ENCODE measurements at places on chromosomes 1 and 21.

DNA sequence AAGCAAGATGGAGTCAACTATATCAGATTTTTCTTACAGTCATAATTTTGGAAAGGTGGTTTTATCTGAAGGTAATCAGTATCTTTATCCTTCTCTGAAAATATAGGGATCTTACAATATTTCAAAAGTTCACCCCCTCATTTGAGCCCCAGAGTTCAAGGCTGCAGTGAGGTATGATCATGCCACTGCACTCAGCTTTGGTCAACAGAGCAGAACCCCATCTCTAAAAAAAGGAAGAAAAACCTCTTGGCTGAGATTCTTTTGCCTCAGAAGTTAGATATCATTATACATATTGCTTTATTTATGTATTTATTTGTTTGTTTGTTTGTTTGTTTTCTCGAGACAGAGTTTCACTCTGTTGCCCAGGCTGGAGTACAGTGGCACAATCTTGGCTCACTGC is 11.5 kb upstream of the RBBP5 start:
- DNase-seq, result no peak

DNA sequence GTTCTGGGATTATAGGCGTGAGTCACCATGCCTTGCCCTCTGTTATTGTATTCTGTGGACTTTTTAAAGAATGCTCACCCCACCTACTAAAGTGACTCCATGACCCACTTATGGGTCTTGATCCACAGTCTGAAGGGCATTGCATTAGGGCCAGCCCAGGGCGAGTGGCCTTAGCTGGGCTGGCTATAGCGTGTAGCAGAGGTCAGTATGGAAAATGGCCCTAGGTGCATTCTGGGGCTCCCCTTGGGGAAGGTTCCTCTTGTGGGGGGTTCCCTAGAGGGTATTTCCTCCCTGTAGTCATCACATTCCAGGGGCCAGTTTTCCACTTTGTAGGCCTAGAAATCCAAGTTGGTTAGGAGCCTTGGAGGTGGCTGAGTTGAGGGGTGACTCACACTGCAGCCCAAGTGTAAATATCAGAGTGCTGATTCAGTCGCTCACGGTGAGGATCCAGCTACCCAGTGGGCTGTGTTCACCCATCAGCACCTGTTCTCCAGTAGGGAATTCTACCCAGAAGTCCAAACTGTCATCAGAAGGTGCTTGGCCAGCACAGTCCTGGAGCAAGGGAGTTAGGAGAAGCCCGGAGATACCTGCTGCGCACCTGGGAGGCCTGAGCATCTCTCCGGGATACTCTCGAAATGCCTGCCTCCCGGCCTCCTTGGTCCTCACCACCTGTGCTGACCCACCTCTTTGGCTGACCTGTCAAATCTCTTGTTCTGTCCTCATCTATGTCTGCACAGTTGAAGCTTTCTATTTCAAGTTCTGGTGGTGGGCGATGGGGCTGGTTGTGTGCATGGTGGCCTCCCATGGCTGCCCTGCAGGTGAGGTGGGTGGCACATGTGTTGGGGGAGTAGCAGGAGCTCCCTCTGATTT is 52.2 kb downstream of the NENF start:
- DNase-seq, result no peak

DNA sequence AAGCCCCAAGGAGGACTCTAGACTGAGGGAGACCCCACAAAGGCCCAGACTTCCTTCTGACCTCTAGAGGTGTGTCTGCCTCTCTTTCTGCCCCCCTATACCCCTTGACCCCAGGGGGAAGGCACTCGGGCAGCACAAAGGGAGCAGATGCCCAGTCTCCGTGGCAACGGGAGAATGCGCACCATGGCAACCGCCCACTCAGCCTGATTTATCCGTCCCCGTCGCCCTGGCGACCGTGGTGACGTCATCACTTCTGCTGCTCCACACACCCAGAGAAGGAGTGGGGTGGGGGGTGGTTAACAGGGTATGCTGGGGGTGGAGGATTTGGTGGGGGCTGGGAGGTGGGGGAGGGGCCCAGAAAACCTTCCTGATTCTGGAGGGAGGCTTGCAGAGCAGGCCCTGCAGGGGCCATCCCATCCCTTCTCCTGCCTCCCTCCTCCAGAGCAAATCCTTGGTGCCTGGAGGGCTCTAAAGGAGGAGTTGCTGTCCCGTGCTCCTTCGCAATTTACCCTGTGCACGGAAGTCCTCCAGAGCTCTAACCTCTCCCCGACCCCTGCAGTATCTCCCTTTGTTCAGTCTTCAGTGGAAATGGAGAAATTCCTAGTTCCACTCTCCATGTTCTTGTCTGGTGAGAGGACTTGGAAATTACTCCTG is 6.3 kb downstream of the CELF3 start:
- DNase-seq, result no peak

DNA sequence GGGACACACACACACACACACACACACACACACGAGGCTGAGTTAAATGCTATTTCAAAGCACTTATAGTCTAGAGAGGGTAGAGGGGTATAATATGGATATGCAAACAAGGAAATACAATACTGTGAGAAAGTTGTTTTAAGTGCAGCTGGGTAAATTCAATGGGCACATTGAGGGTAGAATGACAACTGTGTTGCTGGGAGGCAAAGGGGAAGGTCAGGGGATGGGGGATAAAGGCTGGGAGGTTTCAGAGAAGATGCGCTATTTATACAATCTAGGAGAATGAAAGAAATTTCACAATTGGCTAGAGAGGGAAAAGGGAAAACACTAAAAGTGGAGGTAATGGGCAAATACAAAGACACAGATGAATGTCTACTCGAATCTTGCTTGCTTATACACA is 19.4 kb downstream of the EXTL2 start:
- DNase-seq, result no peak

DNA sequence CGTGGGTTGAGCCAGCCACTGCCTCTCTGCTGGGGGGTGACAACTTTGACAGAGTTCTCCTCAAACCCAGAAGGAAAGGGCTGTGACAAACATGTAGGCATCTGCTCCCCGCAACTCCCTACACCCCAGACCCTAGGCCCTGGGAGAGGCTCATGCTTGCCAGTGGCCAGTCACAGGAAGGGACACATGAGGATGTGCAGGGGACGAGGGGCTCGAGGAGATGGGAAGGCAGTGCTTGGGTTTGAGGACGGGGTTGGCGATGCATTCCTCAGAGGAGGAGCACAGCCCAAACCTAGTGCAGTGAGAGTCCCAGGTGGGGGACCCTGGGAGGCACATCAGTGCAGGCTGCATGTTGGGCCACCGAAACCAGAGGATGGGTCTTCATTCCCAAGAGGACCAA is 62.1 kb downstream of the STUM start:
- no peak for DNase-seq

GRCh38 chr1:246293366-246294121 is 213.5 kb downstream of the SMYD3 start:
- no peak for DNase-seq

DNA sequence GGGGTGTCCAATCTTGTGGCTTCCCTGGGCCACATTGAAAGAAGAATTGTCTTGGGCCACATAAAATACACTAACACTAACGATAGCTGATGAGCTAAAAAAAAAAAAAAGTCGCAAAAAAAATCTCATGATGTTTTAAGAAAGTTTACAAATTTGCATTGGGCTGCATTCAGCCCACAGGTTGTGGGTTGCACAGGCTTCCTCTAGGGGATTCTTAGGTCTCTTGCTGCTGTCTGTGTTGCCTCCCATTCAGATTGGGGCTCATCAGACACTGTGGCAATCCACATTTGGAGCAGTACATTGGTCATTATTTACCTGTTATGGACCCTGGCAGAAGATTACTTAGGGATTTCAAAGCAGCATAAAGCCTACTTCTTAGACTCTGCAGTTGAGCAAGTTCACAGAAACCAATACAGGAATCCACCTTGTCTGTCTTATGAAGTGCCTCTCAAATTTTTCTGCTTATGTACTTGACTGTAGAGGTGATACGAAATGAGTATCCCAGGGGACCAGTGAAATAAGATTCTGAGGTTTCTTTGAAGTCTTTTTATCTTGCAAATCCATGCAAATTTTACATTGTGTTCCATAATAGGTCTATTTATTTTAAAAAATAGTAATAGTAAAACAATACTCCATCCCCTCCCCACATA is 205.5 kb downstream of the RPS6KC1 start:
- no peak for DNase-seq

GRCh38 chr1:172283766-172284165 is 136.7 kb upstream of the C1orf105 start:
- no peak for DNase-seq

GRCh38 chr1:214617843-214618242 is 14.8 kb downstream of the CENPF start:
- no peak for DNase-seq

DNA sequence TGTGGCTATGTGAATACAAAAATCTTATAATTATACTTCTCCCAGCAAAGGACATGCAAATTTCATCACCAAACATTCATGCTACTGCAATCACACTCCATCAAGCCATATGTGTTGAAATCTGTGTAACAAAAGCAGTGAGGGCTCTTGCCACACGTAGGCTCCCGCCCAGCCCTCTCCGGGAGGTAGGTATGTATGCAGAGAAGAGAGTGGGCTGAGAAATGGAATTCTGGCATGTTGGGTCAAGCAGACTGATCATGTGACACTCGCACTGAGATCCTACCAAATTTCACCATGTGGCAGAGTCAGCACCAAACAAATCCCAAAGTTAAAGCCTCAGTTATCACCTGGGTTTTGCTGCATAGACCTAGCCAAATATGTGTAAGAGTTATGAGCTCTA is 49.7 kb downstream of the APP start:
- no peak for DNase-seq

GRCh38 chr1:5620997-5621396 is 371.2 kb downstream of the NPHP4 start:
- no peak for DNase-seq

DNA sequence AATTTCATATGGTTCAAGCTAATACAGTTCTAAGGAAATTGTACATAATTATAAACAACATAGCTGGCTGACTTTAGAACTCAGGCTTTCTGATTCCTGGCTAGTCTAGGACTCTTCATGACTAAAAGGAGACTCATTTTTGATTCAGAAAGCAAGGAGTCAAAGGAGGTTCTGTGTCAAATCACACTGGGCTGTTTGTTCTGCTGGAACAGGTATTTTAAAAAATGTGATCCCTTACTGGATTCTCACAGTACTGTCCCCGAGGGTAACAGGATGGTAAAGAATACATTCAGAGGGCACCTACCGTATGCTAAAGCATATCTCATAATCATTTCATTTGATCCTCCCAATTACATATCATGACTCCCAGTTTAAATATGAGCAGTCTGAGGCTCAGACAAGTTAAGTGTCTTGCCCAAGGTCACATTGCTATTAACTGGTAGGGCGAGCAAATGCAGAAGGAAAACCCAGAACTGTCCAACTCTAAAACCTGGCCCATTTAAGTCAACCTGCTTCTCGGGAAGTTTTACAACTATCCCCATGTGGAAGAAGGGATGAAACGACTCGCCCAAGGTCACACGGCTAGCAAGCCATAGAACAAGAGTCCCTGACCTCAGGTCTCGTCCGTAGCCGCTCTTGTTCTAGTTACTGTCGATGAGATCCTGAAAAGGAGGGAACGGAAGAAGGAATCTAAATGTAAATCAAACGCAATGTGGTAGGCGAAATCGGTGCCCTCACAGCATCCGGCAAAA is 675 bp downstream of the MYSM1 start:
- no peak for DNase-seq

- DNase-seq, result no peak
These were observed 118.8 kb downstream of the NEK7 start for GRCh38 chr1:198275597-198275996.

- no peak for DNase-seq
These were observed 188.3 kb upstream of the MAP1LC3C start for GRCh38 chr1:242187171-242187570.

DNA sequence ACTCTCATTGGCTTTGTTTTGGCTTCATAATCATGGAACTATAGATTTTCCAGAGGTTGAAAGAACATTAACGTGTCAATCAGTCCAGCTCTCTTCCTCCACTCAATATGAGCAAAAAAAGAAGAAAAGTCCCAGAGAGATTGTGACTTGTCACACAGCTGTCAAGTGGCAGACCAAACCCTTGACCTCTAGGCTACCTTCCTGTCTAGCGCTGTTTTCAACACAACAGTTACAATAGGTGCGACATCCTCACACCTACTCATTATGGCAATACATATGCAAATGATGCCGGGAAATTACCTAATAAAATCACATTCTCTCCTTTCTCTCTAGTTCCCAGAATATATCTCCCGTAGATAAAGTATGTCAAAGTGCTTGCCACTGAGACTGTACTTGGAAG is 1.1 kb downstream of the WARS2 start:
- no peak for DNase-seq

DNA sequence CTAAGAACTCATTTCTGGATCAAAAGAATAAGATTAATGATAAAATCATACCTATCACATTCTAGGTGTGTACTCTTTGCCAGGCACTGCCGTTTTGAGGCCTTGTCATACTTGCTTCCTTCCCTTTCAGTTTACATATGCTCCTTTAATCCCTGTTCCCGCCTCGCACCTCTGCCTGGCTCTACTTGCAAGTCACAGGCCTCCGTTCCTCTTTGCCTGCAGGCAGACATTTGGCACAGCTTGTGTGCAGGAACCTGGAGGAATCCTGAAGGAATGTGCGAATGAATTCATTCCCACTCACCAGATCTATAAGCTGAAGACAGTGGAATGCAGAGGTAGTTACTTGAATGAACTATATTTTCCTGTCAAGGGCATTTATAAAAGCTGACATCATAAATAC is 13.8 kb downstream of the WLS start:
- DNase-seq, result no peak

DNA sequence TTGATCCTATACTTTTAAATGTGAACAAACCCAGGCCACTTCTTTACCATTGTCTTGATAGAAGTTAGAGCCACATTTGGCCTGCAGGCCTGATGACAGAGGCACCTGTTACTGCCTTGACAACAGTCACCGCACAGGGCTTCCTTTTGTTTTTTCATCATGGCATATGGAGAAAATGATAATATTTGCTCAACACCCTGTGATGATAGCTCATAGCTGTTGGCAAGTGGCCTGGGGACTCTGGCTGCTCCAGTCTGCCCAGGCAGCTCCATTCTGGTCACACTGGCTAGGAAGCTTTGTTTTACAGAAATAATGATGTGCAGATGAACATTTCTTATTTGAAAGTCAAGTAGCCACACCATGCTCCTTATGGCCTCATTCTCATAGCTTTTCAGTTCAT is 89.6 kb upstream of the GPR88 start:
- no peak for DNase-seq

DNA sequence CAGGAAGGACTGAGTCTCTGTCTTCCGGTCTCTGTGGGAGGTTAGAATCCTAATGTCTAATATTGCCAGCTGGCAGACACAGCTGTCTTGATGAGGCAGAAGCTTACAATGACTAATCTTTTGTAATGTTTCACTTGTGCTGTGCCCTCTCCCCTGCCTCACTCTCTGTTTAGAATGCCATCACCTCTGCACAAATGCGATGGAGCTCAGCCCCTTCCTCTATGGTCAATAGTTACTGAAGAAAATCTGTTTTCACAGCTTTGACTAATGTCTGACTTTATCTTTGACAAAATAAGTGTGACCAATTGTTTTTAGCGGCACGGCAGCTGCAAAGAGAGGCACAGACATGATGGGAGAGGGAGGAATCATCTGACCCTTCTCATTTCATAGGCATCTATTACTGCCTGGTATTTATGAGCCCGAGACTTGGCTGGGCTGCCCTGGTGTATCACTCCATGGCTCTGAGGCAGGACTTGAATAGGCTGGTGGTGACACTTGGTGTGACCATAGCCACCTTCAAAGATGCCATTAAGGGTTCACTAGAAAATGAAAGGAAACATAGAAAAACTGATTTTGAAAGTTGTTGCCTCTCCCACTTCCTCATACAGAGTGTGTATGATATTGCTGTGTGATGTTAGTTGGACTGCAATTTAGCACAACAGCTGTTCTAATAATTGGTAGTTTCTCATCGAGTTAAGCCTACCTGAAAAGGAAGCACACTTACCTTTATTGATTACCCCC is 163.2 kb upstream of the NBPF11 start:
- no peak for DNase-seq

Data from stimulated activated CD8-positive, alpha-beta memory T cell treated with anti-CD3 and anti-CD28 coated beads, Interleukin-2, amount 100 ng/mL, for 1 hour (primary cell).